ENCODE measurements at places on chromosomes 12 and 14.

GRCh38 chr14:63371033-63371432 is 52.3 kb upstream of the GPHB5 start:
- DNase-seq: no peak

DNA sequence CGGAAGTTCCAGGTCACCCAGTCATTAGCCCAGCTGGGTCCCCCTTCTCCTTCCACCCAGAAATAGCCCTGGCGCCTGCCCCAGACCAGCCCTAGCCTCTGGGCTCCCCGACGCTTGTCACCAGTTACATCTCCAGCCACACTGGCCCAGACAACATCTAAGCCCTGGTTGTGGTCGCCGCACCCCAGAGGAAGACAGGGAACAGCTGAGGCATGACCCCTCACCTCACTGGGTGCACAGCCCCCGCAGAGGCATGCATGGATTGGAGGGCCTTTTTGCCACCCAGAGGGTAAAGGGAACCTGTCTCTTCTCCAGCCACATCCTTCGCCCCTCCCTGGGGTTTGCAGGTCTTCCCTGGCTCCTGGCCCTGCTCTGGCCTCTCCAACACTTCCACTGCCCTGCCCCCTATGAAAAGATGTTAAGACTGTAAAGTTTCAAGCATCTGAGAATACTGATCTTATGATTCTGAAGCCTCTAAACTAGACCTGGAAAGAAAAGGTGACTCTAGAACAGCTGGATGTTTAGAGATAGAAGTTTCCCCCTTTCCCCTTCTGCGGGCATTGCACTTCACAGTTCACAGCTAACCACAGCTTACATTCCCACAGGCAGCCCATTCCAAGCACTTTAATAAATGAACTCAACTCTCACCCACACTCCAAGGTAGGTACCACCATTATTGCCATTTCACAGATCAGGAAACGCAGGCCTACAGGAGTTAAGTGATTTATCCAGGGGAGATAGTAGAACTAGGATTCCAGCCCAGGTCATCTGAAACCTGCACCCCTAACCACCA is 14.7 kb downstream of the TMEM119 start:
- DNase-seq: peak; percentile 89

DNA sequence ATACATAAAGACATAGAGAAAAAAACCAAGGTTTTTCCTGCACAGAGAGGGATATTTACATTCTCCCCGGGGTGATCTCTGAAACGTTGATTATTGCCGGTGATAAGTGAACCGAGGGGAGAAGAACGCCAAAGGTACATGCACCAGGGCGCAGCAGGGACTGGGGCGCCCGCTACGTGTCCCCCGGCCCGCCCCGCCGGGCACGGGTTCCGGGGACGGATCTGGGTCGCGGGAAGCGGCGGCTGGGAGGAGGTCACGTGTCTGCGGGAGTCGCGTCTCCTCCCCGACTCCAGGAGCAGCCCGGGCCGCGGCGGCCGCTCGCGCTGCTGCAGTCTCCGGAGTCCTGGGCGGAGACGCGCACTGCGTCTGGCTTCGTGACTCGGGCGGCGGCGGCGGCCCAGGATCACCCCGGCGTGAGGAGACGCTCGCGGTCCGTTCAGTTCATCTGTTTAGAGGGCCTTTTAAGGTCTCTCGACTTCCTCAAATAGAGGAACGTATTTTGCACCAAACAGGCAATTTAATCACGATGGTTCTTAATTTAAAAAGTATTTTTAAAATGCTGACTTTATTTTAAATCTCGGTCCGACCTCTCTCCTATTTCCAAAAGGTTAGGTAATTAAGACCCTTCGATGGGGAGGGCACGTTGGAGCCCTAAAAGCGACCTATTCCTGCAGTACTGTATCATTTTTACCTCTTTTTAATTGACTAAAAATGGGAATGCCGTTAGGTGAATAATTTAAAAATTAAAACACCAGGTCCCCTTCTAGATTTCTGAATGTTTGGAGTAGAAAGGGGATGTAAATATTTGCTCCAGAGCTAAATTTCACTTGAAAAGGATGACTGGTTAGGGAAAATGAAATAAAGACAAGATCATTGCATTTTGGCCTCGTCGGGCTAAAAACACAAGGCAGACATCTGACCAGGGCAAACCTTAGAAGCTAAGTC is 1.8 kb upstream of the BHLHE41 start:
- peak; percentile 82 for DNase-seq

- no peak for DNase-seq
Observed at GRCh38 chr12:94977766-94978468, 25.6 kb downstream of the NDUFA12 start.

- no peak for DNase-seq
Observed at GRCh38 chr12:41769810-41770209, 374.9 kb downstream of the GXYLT1 start.

Data from SJCRH30 (cell line).